Suppressor macrophage treated with lipopolysaccharide for 1 hour (primary cell): ENCODE measurements at places on chromosomes 1 and 21.

DNA sequence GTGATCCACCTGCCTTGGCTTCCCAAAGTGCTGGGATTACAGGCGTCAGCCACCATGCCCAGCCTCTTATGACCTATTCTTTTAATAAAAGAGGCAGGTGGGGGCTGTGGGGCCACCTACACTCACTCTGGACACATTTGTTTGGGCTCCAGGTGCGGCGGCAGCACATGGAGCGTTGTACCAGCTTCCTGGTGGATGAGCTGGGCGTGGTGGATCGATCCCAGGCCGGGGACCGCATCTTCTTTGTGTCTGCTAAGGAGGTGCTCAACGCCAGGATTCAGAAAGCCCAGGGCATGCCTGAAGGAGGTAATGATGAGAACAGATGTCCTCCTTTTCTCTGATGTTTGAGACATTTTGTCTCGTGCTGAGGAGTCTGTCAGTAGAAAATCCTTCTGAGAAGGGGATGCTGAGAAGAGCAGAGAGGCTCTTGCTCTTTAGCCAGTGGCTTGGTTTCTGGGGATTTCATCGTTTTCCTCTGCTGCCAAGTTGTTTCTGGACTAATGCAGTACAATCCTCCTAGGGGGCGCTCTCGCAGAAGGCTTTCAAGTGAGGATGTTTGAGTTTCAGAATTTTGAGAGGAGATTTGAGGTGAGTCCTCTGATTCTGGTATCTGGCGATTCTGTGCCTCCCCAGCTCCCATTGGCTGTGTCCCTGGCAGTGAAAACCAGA is 17.9 kb upstream of the MIIP start:
- peak; percentile 56 for DNase-seq

DNA sequence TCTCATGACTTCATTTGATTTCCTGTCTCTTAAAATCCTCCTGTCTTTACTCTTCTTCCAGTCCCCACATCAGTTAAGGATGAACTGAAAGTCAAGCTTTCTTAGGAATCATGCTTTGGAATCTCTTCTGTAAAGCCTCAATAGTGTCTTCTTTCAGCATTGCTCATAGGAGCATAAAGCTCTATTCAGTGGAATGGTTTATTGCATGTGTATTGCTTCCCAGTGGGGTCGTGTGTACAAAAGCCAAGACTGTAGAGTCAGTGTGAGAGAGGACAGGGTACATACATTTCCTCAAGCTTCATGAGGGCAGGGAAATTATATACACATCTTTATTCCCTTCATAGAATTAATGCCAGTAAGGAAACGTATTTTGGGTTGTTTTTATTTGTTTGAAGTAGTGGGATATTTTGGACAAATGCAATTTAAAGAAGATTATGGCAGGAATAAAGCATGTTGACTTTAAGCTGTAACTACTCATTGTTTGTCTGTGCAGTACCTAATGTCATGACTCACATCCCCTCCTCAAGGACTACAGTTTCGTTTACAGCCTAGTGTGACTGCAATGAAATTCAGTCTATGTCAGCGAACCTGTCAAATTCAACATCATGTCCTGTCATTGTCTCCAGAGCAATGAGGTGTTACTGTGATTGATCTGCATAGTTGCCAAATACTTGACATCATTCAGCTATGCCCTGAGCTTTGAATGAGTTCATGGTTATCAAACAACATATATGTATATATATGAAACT is 2164.2 kb downstream of the NCAM2 start:
- no peak for DNase-seq

DNA sequence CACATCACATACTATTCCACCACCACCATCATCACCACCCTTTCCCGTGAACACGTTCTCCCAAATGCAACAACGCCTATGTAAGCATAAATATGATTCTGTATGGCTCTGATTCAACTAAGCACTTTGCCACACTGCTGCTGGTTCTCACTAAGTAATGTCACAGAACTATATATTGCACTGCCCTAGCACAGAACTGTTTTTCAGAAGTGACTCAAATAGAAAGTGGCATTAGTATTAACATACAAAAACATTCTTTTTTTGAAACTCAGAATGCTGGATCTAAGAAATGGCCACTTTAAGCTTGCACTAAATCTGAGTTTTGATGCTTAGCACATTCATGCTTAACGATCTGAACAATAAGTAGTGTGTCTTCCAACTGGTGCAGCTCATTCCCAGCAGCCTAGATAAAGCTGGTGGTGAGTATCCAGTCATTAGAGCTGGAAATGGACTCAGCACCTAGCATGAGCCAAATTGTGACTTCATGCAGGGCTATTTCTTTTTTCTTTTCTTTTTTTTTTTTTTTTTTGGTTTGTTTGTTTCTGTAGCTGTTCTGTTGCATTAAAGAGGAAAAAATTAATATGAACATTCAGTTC is 46.2 kb upstream of the ZC3H11B start:
- peak; percentile 23 for DNase-seq

DNA sequence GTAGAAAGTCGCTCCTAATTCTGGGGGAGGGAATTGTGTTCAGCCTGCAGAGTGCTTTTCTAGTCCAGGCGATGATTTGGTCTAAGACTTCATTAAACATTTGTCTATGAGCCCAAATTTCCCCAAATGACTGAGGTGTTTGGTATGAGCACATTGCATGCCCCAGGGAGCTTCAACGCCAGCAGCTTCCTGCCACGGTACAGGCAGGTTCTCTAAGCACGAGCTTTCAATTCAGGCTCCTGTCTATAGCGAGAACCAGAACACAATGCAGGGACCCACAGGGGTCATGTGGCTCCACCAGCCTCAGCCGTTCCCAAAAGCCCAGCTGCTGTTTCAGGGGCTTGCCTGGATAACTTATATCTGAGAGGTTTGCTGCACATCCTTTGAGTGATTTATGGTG is 34.1 kb upstream of the H6PD start:
- DNase-seq = no peak

- no peak for DNase-seq
Measured at GRCh38 chr1:204224655-204225054, 10.9 kb upstream of the GOLT1A start.

GRCh38 chr1:47579809-47580208 is 142.0 kb downstream of the FOXD2 start:
- DNase-seq = no peak

DNA sequence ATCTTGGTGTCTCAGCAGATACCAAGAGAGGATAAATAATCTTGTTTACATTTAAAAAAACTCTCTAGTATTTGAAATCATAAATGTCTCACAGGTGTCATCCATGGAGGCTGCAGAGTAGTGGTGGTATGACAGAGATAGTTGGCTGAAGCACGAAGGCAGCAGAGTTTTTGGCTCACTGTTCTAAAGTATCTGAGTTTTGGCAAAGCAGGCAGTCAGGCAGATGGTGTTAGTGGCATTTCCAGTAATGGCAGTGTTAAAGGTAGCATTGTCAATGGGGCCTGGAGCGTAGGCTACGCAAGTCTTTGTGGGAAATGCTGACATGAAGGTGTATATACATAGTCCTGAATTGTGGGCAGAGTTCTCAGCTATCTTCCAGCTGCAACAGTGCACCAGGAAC is 68.5 kb upstream of the HSD17B7 start:
- DNase-seq = no peak

DNA sequence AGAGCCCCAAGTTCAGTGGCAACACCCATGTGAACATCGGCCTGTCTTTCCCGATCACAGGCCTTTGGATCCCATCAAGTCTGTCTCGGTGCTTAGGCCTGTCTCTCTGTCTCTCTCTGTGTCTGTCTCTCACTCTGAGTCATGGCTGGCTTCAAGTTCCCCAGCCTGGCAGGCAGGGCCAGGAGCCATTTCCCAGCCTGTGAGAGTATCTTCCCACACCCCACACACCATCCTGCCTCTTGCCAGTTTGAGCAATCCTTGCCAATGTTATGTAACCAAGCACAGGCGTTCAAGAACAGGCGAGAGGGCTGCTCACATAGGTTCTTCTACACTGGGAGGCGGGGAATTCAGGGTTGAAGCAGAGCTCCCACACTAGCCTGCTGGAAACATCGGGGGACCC is 70.0 kb upstream of the TMEM51 start:
- DNase-seq = peak; percentile 88

DNA sequence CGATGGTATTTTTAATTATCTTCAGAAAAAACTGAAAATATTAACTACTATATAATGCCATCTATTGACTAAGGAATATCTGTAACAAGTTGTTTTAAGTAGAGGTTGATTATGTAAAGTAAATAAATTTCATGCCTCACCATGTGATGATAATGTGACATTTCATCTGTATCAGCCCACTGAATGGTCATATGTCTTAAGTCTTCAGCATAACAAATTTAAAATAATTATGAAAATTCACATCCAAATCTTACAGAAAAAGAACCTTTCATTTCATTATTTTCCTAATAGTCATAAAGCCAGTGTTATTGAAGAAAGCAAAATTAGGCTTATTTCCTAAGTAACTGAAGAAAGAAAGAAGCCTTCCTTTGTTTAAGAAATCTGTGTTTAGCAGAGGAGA is 72.6 kb downstream of the ITGB3BP start:
- no peak for DNase-seq

DNA sequence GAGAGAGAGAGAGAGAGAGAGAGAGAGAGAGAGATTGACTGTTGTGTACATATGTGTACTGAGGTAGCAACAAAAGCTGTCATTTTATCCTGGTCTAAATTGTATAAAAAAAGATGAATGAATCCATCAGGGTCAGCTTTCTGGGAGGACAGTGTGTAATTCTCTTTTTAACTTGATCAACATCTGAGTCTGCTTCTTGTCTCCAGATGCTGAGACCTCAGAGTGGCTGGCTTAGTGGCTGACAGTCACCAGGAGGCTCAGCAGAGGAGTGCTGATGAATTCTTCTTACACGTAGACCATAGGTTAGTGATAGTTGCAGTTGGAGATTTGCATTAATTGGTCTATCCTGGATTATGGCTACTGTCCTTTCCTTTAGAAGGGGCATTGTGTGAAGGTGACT is 28.5 kb upstream of the PLXNA2 start:
- no peak for DNase-seq

- no peak for DNase-seq
Measured at GRCh38 chr1:9993561-9994075, 3.4 kb upstream of the RBP7 start.

DNA sequence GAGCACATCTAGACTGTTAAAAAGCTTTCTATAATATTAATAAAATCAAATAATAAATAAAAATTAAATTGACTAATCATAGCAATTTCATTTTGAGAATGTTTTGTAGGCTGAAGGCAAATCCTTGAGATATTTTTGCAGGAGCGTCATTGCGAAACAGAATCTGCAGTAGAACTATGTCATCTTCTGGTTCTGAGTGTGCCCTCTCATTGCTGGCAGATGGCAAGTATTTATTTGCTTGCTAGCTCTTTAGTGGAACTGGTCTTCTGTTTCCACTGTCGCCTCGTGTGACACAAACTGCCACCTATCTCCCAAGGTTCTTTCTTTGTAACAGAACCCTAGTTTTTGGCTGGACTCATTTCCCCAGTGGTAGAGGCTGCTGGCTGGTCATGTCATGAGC is 19.0 kb upstream of the IRF2BP2 start:
- DNase-seq = no peak

GRCh38 chr1:100580446-100580845 is 42.5 kb downstream of the GPR88 start:
- DNase-seq = no peak
